Stimulated activated CD4-positive, alpha-beta T cell treated with anti-CD3 and anti-CD28 coated beads, Interleukin-4, amount 100 ng/mL, for 4 hours (primary cell): ENCODE measurements at places on chromosomes 1 and 21.

- no peak for DNase-seq
These were observed 9.5 kb upstream of the PLEKHM2 start for GRCh38 chr1:15674386-15675159.

- DNase-seq: no peak
These were observed 548.2 kb upstream of the ADGRL4 start for GRCh38 chr1:79554688-79555087.

DNA sequence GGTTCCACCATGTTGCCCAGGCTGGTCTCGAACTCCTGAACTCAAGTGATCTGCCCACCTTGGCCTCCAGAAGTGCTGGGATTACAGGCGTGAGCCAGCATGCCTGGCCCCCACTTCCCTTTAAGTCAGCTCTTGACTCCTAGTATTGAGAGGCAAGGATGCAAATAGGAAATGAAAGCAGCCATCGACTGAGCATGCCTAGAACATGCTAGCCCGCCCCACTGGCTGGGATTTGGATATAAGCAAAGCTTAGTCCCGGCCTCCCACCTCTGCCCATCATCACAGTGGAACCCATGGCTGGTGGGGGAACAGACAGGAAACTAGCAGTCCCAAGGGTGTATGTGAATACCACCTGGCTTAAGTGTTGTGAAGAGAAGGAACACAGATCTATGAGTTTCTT lies 10.5 kb downstream of the C1orf167 start:
- no peak for DNase-seq

DNA sequence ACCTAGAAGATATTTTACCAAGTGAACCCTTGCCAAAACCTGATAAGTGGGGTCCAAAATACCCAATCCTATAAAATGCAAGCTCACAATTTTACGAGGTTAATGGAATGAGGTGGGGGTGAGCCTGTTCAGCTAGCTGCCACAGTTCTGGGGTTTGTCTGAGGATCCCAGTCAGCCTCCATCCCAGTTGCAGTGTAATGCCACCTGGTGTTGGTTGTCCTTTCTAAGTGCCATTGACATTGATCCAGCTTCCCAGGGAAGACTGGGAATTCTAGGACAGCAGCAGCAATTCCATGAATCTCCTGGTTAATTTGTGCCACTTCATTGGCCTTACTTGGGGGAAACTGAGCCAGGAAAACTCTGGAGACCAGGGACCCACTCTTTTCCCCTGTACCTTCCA lies 298.3 kb downstream of the RWDD3 start:
- DNase-seq: no peak

DNA sequence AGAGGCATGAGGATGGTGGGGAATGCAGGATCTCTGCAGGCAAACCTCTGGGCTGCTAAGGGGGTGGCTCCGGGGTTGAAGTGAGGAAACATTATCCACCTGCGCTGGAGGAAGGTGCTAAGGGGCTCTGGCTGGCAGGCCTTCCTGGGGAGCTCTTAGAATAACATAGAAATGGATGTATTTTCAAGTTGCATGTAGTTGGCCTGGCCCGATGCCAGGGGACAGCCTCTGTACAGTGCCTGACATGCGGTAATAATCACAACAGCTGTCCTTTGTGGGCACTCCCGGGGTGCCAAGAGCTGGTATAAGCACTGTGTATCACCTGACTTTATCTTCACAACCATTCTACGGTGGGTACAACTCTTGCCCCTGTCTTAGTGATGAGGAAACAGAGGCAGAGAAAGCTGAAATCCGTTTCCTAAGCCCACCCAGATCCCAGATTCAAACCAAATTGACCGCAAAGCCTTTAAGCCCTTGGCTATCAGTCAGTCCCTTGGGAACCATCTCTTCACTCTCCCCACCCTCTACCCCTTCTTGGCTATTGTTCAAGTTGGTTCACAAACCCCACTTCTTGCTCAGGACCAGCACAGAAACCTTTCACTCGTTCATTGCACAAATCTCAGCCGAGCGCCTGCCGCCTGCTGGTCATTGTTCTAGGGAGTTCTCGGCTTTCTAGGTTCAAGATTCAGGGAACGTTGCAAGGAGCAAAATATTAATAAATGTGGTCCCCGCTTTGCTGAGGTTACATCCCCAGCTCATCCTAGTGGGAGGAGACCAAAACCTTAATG lies 30.9 kb downstream of the PADI4 start:
- DNase-seq: no peak

DNA sequence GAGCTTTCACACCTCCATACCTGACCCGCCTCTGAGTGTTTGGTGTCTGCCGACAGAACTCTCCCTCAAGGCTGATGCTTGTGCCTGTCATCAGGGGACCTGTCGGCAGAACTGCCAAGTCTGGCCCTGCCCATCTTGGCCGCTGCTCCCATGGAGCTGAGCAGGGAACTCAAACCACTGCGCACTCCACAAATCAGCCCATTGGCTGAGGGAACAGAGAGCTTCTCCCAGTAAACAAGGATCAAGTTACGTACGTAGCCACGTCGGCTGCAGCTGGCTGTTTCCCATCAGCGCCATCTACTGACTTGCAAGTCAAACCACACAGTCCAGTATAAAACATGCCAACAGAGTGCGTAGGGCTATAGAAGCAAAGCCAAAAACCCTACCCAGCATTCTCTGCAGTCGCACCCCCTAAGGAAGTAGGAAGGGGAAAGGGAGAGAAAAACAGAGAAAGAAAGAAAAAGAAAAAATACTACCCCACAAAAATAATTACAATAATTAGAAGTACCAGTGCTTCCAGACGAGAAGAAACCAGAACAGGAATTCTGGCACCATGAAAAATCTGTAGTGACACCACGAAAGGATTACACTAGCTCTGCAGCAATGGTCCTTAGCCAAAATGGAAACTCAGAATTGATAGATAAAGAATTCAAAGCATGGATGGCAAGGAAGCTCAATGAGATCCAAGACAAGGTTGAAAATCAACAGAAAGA lies 13.1 kb downstream of the KRTAP13-1 start:
- no peak for DNase-seq

GRCh38 chr1:169086603-169087455 lies 19.7 kb upstream of the ATP1B1 start:
- no peak for DNase-seq
